ENCODE measurements at places on chromosomes 4 and X. TPM values are rescaled to one million over a fixed set of nuclear protein-coding genes. Genes with fewer than 3 reads are reported as not detected.

The PRICKLE3 gene
- 19.5 TPM for total RNA-seq

The CABS1 gene
- total RNA-seq: not detected

The ADH6 gene
- not detected for total RNA-seq

The CXCL1 gene
- total RNA-seq: 88.6 TPM

The LAP3 gene
- total RNA-seq: 89.5 TPM

The MTNR1A gene
- total RNA-seq: 0.07 TPM

The TMEM156 gene
- 3.8 TPM for total RNA-seq

The GLRA2 gene
- total RNA-seq: not detected
